ENCODE measurements at places on chromosomes 12 and 14. TPM values are rescaled to one million over a fixed set of nuclear protein-coding genes. Genes with fewer than 3 reads are reported as not detected.

GRCh38 chr12:117294189-117294603, 67.2 kb downstream of the NOS1 start:
- DNase-seq, result peak; percentile 3

B3GNT4 gene
- polyA plus RNA-seq, result 0.48 TPM

DNA sequence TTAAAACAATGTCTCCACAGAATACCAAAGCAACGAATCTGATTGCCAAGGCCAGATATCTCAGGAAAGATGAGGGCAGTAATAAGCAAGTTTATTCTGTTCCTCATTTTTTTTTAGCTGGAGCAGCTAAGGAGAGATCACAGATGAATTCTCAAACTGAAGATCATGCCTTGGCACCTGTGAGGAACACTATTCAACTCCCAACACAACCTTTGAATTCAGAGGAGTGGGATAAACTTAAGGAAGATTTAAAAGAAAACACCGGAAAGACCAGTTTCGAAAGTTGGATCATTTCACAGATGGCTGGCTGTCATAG, 994 bp downstream of the PRORP start:
- DNase-seq, result no peak

GRCh38 chr14:100889641-100890040, 13.9 kb downstream of the RTL1 start:
- DNase-seq, result no peak

DNA sequence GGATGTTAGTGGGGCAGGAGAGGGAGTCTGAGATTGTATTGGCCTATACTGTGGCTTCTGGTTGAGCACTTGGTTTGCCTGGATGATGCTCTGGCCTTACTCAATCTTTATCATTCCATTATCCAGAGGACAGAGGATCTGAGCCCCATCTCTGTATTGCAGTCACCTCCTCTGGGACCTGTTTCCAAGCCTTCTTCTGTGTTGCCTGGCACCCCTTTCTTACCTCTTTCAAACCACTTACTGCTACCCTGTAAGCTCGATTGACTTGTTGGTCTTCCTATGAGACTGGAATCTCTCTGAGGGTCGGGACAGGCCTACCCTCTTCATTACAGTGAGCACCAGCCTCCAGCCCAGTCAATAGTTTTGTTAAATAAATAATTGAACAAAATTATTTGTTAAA, 3.0 kb upstream of the FOS start:
- no peak for DNase-seq

- DNase-seq, result peak; percentile 35
These were observed 15.5 kb upstream of the NTN4 start for GRCh38 chr12:95805864-95806671.

DNA sequence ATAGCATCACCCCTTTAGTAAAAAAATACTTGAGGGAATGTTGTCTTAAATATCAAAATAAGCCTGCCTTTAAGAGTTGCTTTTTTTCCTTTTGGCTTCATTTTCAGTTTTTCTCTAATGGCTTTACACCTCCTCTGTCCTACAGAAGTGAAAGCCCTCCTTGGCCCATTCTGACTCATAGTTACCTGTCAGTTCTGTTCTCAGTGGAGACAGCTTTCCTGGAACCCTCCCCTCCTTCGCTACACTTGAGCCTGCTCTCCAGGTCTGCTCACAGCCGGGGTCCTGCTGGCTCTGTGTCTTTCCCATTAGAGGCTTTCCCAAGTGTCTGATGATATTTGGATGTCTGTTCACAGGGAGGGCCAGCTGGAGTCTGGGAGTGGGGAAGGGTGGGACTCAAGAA, 84.0 kb downstream of the PELI2 start:
- DNase-seq, result no peak

- no peak for DNase-seq
These were observed 85.9 kb downstream of the VEZT start for GRCh38 chr12:95303476-95303875.

RFX4 gene
- polyA plus RNA-seq, result 0.09 TPM

GRCh38 chr12:124369055-124369826, 74.3 kb downstream of the RFLNA start:
- peak; percentile 95 for DNase-seq

GYS2 gene
- 0.12 TPM for polyA plus RNA-seq

GRCh38 chr14:91878274-91878673, 10.9 kb upstream of the TC2N start:
- DNase-seq, result no peak

DNA sequence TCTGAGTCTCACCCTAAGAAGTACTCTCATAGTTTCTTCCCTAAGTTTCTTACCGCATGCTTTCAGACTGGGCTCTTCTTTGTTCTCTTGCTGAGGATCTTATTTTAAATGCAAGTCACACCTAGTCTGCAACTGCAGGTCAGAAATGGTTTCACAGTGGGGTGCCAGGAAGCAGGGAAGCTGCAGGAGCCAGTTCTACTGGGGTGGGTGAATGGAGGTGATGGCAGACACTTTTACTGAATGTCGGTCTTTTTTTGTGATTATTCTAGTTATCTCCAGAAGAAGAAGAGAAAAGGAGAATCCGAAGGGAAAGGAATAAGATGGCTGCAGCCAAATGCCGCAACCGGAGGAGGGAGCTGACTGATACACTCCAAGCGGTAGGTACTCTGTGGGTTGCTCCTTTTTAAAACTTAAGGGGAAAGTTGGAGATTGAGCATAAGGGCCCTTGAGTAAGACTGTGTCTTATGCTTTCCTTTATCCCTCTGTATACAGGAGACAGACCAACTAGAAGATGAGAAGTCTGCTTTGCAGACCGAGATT, 1.7 kb downstream of the FOS start:
- DNase-seq, result no peak

GRCh38 chr14:64930085-64930843, 12.3 kb downstream of the GPX2 start:
- DNase-seq, result peak; percentile 77

DNA sequence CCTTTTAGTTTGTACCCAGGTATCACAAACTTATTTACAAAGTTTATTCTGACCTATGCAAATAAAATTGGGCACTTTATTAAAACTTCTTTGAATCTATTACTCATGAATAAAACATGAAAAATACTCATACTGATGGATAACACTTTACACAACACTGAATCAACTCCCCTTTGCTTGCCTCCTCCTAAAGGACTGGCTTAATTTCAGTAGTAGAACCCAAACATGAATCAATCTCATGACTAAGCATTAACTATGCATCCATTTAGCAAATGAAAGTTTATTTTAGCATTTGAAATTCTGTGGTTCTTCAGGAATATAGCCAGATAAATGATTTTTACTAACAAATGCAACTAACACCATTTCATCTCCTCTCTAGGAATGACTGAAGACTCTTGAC, 32.4 kb downstream of the DENND5B start:
- no peak for DNase-seq

All from muscle of leg (tissue), 16 donors.